ENCODE measurements at places on chromosomes 12 and 14.

GRCh38 chr14:34060651-34060999 lies 109.8 kb upstream of the EGLN3 start:
- no peak for DNase-seq

DNA sequence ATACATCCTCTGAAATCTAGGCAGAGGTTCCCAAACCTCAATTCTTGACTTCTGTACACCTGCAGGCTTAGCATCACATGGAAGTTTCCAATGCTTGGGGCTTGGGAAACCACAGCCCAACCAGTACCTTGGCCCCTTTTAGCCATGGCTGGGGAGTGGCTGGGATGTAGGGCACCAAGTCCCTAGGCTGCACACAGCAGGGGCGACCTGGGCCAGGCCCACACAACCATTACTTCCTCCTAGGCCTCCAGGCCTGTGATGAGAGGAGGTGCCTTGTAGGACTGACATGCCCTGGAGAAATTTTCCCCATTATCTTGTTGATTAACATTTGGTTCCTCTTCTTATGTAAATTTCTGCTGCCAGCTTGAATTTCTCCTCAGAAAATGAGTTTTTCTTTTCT lies 1387.4 kb downstream of the FSCB start:
- no peak for DNase-seq

DNA sequence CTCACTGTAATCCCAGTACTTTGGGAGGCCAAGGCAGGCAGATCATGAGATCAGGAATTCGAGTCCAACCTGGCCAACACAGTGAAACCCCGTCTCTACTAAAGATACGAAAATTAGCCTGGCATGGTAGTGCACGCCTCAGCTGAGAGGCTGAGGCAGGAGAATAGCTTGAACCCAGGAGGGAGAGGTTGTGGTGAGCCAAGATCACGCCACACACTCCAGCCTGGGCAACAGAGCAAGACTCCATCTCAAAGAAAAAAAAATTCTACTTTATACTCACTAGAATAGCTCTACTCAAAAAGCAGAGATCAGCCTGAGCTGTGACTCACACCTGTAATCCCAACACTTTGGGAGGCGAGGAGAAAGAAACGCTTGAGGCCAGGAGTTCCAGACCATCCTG lies 17.1 kb downstream of the NUMB start:
- DNase-seq, result no peak

- no peak for DNase-seq
Observed at GRCh38 chr12:105696-106095, 39.1 kb downstream of the IQSEC3 start.

DNA sequence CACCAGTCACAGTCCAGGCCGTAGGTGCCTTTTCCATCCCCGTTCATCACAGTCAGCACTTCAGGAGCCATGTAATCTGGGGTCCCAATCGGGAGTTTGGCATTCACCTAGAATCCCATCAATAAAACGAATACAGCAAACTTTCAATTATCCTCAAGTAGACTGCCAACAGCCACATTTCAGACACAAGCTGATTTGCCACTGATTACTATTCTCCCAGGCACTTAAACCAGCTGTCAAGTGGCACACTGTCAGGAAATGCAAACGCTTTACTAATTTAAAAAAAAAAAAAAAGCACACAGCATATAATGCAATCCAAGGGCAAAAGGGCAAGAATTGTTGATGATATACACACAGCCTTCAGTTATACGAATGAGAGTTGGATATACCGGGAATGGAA lies 51.9 kb downstream of the CIT start:
- no peak for DNase-seq

GRCh38 chr12:131266591-131267467 lies 313.1 kb downstream of the ADGRD1 start:
- no peak for DNase-seq

GRCh38 chr14:100617410-100618317 lies 30.4 kb upstream of the BEGAIN start:
- no peak for DNase-seq

GRCh38 chr14:60665177-60665550 lies 15.9 kb upstream of the SIX1 start:
- DNase-seq, result no peak

GRCh38 chr14:83463500-83464098 lies 1929.9 kb upstream of the SEL1L start:
- no peak for DNase-seq

DNA sequence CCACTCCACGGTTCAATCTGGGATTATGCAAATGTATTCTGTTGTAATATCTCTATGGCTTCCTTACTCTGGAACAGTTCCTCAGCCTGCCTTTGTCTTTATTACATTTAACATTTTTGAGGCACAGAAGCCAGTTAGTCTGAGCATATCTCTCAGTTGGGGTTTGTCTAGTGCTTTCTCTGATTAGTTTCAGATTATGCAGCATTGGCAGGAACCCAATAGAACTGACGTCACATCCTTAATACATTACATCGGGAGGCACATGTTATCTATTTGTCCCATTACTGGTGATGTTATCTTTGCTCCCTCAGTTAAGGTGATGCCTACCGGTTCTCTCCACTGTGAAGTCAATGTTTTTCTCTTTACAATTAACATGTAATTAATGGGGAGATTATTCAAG lies 62.4 kb downstream of the PPM1A start:
- peak; percentile 17 for DNase-seq

- DNase-seq, result no peak
Observed at GRCh38 chr12:112017041-112017440, 3.8 kb downstream of the ERP29 start.

DNA sequence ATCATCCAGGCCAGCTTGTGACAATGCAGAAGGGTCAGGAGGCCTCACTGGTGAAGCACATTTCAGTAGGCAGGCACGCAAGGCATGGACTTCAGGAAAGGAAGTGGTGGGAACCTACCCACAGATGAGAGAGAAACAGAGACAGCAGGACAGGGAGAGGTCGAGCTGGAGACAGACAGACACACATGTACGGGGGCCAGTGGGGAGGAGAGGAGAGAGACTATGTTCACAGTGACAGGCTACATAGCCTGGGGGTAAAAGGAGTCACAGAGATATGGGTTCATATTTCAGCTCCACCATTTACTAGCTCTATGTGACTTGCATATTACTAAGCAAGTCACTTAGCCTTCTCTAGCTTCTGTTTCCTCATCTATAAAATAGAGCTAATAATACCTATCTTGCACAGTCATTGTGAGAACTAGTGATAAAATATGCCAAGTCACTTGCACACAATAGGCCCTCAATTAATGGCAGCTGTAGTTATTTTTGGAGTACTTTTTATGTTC lies 91.1 kb upstream of the FUT8 start:
- DNase-seq, result no peak

- no peak for DNase-seq
Observed at GRCh38 chr12:104784592-104784991, 173.5 kb downstream of the SLC41A2 start.

- no peak for DNase-seq
Observed at GRCh38 chr14:64915797-64916196, 1.5 kb downstream of the CHURC1 start.

- no peak for DNase-seq
Observed at GRCh38 chr14:91397965-91398591, 19.5 kb downstream of the CCDC88C start.

GRCh38 chr14:55715889-55716288 lies 135.9 kb downstream of the KTN1 start:
- DNase-seq, result peak; percentile 77

DNA sequence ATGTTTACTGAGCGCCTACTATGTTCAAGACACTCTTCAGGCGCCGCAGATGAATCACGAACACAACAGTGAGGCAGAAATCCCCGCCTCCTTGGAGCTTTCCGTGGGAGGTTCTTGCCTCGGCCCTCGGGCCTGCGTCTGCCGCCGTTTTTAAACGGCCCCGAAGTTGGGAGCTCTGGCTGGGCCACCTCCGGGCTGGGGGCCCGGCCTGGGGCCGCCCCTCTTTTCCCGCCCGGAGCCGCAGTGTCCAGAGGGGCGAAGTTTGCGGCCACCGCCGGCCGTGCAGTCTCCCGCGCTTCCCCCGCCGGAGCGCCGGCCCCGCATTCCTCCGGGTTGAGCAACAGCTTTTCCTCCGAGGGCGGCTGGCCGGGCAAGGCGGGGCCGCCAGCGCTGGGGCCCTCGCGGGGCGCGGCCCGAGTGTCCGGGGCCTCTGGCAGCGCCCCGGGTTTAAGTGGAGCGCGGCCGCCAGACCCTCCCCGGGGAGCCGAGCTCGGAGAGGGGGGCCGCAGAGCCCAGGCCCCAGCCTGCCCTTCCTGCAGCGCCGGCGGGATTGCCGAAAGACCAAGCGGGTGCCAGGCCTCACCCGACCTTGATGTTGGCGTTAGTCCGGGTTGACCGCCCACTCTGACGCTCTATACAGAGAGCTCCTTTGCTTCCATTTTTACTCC lies 18.7 kb upstream of the CTDSP2 start:
- no peak for DNase-seq

DNA sequence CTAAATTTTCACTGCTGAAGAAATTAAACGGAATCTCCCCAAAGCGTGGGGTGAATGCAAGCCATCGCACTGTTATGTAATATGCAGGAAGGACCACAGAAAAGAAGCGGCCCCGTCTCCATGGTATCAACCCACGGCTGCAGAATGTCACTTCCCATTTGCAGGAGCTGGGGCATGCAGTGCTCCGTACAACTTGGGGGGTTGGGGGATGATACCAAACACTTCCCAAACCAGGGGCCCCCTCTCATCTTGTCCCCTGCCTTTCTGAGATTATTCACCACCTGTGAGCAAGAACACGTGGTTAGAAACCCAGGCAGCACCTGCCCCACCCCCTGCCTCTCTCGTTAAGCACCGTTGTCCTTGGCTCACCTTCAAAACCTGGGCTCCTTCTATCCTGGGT lies 505.1 kb upstream of the TMEM132C start:
- DNase-seq, result no peak

DNA sequence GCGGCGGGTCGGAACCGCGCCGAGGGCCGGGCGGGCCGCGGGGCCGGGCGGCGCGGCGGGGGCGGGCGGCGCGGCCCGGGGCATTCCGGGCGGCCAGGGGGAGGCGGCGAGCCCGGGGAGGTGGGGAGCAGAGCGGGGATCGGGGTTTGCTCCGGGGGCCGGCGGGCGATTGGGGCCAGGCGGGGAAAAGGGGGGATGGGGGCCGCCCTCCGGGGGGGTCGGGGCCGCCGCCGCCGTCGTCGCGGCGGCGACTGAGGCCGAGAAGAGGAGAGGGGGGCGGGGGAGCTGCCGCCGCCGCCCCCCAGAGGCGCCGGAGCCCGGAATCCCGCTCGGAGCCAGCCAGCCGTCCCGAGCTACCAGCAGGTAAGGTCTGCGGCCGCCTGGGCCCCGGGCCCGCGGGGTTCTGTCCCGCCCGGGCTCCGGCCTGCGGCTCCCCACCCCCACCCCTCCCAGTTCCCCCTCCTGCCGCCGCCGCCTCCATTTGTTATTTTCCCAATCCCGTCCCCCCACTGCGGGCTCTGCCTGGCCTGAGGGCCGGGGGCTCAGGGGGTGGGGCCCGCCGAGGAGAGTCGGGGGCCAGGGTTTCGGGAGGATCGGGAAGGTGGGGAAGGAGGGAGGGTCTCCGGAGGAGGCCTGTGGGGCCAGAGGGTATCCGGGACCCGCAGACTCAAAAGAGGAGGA lies 403 bp downstream of the ATN1 start:
- no peak for DNase-seq

DNA sequence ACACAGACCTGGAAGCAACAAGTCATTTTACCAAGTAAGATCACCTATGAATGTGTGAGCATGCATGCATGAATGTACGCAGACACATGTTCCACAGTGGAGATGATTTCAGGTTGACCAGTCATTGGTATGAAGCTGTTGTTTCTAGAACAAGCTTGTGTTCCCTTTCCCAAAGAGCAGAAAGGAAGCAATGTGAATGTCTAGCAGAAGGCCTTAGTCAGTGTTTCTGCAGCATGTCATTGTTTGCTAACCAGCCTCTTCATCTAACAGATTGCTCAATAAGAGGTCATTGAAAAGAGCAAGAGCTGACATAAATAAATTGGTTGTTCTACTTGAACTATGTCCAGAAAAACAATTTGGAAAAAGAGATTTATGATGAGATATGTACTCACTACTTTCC lies 191.4 kb downstream of the PLCZ1 start:
- peak; percentile 55 for DNase-seq

DNA sequence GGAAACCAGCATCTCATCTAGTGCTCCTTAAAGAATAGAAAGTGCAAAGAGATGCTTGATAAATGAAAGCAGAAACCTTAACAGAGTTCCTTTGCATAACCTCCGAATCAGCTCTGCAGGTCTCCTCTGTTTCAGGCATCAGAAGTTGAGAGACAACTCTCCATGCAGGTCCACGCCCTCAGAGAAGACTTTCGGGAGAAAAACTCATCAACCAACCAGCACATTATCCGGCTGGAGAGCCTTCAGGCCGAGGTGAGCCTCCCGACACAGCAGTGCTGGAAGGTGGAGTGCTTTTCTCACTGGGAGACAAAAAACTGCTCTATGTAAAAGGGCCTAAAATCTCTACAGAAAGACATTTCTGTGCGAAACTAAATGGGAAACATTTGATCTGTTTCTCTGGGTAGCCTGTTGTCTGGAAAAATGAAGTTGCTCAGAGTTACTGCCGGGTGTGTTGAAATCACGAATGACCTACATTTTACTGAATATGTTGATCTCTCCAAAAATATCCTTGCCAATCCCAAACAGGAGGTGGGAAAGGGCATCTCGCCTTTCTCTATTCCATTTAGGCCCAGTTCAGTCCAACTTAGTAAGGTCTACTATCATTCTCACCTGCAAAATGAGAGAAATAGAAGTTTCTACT lies 54.9 kb downstream of the RAB35 start:
- DNase-seq, result no peak

GRCh38 chr12:85036733-85037132 lies 582 bp downstream of the LRRIQ1 start:
- no peak for DNase-seq

All from non-pigmented ciliary epithelial cell (primary cell).